ENCODE measurements at places on chromosomes 6 and 20.

GRCh38 chr6:100234625-100235024, 230.1 kb downstream of the SIM1 start:
- DNase-seq, result no peak

DNA sequence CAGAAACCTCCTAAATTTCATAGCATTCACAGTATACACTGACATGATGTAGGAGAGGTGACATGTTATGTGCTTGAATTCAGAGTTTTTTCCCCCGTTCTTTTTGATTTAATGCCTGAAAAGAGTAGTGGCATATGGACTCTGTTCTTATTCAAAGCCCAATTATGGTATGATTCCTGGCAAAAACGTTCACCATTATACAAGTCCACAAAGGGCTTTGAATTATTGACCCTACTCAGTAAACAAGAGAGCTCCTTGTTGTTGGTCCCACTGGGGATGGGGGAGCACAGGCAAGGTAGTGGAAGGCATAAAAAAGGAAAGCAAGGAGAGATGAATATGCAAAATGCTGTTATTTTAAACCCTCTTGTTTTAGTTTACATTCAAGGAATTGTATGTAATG, 136.0 kb upstream of the AHI1 start:
- DNase-seq, result peak; percentile 6

DNA sequence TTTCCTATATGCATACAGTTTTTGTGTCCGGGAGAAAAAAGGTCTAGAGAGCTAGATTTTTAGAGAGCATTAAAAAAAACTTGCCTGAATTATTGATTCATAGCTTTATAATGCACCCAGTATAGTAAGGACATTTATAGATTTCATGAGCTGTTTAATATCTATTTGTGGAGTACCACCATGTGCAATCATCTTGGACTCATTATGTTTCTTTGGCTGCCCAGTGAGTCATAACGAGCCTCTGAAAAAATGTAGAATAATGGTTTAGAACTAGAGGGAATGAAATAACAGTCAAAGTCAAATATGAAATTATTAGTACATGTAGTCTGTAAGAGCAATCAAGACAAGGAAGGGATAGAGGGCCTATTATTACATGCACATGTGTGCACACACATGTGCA, 350.0 kb downstream of the CD83 start:
- no peak for DNase-seq

- no peak for DNase-seq
Measured at GRCh38 chr6:5180636-5181035, 80.1 kb downstream of the LYRM4 start.

DNA sequence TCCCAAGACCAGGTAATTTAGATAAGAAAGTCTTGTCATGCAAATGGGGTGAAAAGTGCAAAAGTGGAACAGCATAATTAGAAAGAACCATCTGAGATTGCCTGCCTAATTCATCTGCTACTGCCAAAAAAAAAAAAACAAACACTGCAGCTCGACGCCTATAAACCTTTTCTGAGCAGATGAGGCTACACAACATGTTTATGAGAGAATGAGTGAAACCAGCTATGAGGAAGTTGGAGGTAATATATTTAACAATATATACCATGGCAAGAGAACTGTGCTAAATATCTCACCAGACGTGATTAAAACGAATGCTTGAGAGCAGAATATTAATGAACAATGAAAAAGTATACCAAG, 50.0 kb downstream of the LAMA4 start:
- no peak for DNase-seq

Data from NCI-H2171 treated with DMSO at 0.1 percent for 48 hours (cell line).